Stimulated activated naive B cell treated with anti-CD40 and anti-IgM and Interleukin-4, amounts not matched to agents 10 μg/mL and 1 μg/mL and 100 μg/mL, for 72 hours (primary cell): ENCODE measurements at places on chromosomes 16 and 17.

GRCh38 chr16:22272870-22273650, 24.1 kb upstream of the POLR3E start:
- no peak for DNase-seq

DNA sequence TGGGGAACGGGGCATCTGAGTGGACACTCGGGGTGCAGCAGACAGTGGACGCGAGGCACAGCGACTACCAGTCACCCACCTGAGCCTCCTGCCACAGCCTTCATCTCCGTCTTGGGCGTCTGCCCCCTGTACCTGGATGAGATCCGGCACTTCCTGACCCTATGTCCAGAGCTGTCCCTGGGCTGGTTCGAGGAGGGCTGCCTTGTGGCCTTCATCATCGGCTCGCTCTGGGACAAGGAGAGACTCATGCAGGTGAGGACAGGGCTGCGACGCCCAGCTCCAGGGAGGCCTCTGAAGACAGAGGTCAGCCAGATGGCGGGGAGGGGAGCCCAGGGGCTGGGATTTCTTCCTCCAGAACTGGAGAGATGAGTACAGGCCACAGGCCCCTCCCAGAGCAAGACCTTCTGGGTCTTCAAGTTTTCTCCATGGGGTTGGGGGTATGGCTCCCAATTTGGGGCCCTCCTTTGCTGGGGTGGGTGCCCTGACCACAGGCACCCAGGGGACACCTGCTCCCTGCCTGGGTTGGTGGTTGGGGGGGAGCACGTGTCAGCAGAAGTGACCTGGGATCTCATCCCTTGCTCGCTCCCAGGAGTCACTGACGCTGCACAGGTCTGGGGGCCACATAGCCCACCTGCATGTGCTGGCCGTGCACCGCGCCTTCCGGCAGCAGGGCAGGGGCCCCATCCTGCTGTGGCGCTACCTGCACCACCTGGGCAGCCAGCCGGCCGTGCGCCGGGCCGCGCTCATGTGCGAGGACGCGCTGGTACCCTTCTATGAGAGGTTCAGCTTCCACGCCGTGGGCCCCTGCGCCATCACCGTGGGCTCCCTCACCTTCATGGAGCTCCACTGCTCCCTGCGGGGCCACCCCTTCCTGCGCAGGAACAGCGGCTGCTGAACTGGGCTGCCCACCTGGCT, 1.9 kb downstream of the AANAT start:
- no peak for DNase-seq

GRCh38 chr17:77834170-77835115, 124.1 kb upstream of the TNRC6C start:
- peak; percentile 63 for DNase-seq

- no peak for DNase-seq
These were observed 182.8 kb upstream of the TOX3 start for GRCh38 chr16:52729731-52730130.

DNA sequence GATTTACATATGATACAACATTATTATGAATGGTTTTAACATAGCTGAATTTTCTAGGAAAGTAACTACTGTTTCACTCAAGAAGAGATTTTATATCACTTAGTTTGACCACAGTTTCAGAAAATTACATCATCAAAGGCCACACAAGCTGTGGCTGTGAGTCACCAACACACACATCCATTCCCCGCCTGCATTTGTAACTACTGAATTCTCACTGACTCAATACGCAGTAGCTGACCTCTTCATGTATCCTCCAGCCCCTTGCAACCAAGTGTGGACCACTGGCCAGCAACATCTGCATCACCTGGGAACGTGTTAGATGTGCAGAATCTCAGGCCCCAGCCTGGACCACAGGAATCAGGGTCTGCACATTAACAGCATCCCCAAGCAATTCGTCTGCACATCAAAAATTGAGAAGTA, 197.6 kb downstream of the XYLT1 start:
- no peak for DNase-seq

DNA sequence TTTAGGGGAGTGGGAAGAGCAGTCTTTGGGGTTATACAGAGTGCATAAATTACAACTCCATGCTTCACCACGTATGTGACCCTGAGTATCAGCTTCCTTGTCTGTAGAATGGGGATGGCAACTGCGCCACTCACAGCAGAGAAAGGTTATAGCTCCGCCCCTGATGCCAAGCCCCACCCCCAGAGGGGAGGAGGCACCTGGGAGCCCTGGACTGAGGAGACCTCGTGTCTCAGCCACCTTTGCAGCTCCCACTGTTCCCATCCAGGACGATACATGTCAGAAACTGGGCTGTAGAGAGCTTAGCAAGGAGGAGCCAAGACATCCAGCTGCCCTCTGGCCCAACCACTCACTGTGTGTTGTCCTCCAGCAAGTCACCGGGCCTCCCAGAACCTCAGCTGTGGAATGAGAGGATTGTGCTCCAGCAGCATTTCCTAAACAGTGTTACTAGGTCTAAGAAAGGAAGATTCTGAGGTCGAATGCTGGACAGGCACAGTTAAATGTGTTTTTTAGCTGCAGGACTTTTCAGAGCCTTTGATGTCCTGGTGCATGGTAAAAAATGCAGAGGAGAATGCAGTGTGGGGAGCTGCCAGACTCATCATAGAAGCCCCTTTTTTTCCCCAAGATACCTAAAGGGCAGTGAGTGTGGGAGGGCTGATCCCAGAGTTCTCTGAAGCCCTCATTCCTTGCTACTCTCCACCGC, 49.4 kb downstream of the BEAN1 start:
- no peak for DNase-seq

DNA sequence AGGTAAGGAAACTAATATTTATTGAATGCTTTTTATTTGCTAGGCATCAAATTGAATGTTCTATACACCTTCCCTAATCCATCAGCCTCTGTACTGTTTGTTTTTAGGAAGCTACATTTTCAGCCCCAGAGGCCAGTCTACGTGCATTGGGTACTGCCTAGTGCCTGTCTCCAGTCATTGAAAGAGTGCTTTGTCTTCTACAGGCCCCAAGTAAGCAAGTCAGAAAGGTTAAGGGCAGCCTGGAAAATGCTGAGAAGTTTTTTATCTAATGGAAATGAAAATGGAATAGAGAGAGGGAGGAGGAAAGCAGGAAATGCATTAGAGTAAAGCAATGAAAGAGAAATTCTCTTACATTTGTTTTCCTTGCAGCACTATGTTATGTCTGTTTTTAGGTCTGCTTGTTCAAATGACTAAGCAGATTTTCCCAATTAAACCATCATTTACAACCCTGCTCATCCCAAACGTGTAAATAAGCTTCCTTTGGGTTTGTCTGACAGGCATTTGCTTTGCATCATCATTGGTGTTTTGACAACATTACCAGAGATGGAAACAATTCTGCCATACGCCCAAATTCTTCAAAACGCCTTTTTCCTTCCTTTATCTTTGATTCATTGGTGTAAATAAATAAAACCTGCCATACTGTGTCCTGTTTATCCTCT, 116.0 kb upstream of the GOT2 start:
- no peak for DNase-seq

GRCh38 chr17:77353684-77354419, 213.1 kb downstream of the SEC14L1 start:
- no peak for DNase-seq

DNA sequence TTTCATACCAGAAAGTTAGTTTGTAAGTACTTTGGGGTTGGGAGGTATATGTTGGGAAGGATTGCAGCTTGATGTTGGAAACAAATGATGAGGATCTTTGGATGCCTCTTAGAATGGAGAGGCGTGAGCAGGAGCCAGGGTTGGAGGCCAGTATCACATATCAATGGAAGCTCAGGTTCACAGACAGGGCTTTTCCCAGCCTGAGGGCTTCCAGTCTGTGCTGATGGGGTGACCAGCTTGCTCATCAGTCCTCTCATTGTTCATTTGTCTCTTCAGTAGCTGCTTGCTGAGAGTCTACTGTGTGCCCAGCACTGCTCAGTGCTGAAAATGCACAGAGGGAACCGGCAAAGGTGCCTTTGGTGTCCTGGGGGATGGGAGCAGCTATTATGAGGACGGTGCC, 5.8 kb downstream of the DNAAF1 start:
- DNase-seq = no peak

GRCh38 chr17:59778996-59779395, 71.5 kb downstream of the VMP1 start:
- DNase-seq = no peak
